Central memory CD8-positive, alpha-beta T cell (primary cell): ENCODE measurements at places on chromosomes 2 and 18.

DNA sequence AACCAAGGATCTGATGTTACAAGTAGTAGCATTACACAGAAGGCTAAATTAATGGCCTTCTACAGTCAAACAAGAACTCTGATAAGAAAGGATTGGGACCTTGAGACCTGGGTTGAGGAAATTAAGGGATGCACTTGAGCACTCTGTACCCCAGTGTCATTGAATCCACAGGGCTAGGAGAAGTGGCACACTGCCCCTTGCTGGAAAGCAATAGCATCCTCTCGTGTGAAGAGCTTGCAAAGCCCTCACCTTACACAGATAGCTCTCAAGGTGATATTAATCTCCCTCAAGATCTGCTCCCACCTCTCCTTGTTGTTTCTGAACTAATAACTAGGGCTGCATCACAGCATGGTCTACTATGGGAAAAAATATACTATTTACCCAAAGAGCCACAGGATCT is 26.5 kb upstream of the CHST9 start:
- DNase-seq: no peak

DNA sequence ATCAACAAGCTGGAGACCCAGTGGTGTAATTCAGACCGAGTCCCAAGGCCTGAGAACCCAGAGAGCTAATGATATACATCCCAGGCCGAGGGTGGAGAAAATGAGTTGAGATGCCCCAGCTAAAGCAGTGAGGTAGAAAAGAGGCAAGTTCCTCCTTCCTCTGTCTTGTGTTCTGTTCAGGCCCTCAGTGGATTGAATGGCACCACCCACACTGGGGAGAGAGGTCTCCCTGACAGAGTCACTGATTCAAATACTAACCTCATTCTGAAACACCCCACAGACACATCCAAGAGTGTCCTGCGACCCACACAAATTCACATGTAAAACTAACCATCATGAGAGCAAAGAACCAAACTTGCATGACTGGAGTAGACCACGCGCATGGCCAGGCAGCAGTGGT is 215.3 kb downstream of the ANAPC1 start:
- DNase-seq: no peak

- no peak for DNase-seq
Observed at GRCh38 chr2:25305775-25306174, 36.0 kb downstream of the DNMT3A start.

DNA sequence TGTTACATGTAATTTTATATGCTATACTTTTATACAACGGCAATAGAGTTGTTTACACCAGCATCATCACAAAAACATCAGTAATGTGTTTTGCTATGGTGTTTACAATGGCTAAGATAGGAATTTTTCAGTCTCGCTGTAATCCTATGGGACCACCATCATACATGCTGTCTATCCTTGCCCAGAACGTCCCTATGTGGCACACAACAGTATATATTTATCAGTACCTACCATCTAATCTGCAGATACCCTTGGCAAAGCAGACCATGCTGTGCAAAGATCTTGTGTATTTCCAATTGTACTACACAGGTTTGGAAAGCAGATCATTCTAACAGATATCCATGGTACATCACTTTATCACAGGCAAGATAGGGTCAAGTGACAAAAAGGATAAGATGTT is 15.3 kb downstream of the RPL31 start:
- no peak for DNase-seq

DNA sequence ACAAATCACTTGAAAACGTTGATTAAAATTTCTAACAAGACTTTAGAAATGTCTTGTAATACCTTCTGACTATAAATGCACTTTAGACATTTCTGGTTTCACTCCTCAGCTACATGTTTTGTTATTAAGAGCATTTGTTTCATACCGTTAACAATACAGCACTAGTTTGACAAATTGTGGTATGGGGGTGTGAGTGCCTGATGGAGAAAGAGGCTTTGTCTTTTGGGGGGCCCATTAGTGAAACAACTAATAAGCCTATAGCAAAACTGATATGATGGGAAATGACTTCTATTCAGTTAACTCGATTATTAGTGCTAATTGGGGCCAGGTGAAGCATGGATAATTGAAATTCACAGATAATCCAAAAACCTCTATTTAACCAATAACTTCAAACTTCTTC is 30.9 kb upstream of the ZNF516 start:
- DNase-seq: no peak

- DNase-seq: peak; percentile 24
Observed at GRCh38 chr2:173149491-173149890, 73.8 kb downstream of the MAP3K20 start.

DNA sequence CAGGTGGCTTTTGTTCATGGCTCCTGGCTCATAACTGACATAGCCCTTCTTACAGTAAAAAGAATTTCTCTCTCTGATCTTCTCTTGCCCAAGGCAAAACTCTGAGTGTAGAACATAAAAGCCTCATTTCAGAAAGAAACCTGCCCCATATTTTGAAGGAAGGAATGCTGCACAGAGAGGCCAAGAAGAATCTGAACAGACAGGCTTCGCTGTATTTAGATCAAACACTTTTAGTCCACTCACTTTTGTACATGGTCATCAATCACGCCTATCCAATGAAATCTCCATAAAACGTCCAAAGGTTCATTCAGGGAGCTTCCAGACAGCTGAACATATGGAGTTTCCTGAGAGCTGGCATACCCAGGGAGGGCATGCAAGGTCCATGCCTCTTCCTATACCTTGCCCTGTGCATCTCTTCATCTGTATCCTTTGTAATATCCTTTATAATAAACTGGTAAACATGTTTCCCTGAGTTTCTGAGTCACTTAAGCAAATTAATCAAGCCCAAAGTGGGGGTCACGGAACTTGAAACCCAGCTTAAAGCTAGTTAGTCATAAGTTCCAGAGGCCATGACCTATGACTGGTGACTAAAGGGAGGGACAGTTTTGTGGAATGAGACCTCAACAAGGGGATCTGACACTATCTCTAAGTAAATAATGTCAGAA is 62.5 kb upstream of the TMEM247 start:
- DNase-seq: no peak

DNA sequence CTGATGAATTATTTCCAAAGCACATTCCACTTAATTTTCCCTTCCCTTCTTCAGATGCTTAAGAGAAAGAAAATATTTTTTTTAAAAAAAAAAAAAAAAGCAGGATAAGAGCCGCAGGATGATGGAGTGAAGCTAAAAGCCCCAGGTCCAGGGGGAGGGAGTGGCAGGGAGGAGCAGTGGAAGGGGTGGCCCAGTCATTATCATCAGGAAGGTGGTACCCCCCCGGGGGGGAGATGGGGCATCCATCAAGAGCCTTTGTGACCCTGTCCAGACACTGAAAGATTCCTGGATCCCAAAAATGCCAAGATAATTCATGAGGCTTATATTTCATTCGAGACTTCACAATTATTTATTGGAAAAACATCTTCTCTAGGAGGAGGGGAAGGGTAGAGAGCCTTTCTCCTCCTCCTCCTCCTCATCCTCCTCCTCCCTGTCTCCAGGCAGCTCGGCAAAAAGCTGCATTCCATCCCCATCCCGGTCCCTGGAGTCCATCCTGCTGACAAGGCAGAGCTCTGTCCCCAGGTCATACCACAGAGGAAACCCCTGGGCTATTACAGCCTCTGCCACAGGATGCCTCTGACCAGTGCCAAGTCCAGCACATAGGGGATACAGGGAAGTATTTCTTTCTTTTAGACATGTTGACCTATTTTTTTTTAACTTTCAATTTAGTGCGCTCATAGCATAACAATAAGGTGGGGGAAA is 125.3 kb downstream of the TWIST2 start:
- no peak for DNase-seq
